HS-5 (cell line): ENCODE measurements at places on chromosomes 3 and 15.

GRCh38 chr3:100782906-100783305, 73.6 kb downstream of the TFG start:
- DNase-seq, result no peak

DNA sequence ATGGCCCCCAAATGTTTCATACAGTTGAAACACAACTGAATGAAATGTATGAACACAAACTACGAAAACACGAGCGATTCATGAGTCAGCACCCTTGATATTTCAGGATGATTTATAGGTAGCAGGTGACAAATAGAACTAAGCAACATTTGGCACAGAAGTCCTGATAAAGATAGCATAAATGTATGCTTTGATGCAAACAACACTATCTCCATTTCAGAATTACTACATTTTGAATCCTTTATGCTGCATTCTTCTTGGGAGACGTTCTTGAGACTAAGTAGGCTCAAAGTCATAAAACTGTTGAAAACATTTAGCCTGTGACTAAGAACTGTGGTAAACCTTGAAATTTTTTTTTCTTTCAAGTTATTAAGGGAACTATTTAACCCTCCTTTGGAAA, 200.3 kb upstream of the ICE2 start:
- DNase-seq, result no peak

GRCh38 chr3:46666453-46666845, 27.0 kb downstream of the ALS2CL start:
- no peak for DNase-seq

- no peak for DNase-seq
These were observed 36.0 kb upstream of the TIMP4 start for GRCh38 chr3:12194669-12195161.

- no peak for DNase-seq
These were observed 634.8 kb upstream of the BCHE start for GRCh38 chr3:166472015-166472414.

- no peak for DNase-seq
These were observed at the start of gene ZNF662 for GRCh38 chr3:42906070-42906847. Gene ZNF662 (plus strand): TSS chr3:42906142. CDS start chr3:42908115, 1,973 bp downstream.

- DNase-seq, result peak; percentile 35
These were observed 60.1 kb downstream of the PCOLCE2 start for GRCh38 chr3:142828703-142829305.

GRCh38 chr3:158465074-158465473, 105.9 kb upstream of the MLF1 start:
- DNase-seq, result no peak

DNA sequence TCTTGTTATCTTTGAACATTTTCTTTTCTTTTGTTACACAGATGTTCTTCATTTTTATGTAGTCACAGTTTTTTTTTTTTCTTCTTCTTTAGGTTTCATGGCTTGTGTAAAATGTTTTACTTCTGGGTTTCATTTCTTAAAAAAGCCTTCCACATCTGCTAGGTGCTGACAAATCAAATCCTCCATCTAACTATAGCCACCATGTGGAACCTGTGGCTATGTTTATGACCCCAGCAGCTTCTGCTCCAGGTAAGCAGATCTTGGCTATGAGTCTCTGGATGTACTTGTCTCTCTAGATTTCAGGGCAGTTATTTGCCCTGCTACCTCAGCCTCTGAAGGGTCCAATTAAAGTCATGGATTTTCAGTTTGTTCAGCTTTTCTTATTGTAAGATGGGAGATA, 44.5 kb downstream of the OXSM start:
- DNase-seq, result no peak

DNA sequence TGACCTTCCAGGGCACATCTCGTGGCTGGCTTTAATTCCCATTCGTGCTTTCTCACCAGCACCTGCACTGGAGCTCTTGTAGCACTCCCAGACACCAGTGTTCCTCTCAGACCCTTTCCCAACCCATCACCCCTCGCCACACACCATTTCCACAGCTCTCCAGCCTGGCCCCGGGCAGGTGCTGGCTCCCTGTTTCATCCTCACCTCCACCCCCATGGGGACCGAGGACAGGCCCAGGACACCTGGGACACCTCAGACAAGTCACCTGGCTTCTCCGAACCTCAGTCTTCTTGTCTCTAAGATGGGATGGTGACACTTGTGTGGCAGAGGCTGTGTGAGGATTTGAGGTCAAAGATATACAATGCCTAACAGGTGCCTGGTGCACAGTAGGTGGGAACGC, 27.4 kb upstream of the GP9 start:
- DNase-seq, result no peak

- DNase-seq, result no peak
These were observed 49.5 kb downstream of the TLE3 start for GRCh38 chr15:70048198-70048565.

DNA sequence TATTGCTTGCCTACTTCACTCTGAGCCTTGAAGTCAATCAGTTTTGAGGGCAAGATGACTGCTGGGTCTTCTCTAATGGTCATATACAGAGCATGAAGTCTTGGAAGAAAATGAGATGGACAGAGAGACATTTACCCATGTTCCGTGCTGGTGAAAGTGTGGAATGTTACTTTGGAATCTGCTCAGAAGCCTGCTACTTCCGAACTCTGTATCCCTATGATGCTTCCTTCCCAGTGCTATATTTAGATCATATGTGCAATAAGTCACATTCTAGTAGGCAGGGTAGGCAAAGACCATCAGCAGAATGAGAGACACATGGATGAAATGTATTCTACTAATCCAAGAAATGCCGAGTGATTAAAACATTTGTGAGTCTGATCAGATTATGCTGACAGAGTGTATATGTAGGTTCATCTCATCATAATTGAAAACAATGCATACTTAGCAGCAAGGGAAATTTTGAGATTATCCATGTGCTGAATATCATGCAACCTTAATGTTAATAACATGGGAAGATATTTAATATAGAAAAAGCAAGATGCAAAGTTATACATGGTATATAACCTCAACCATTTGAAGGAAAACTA, 60.5 kb downstream of the RAB7A start:
- no peak for DNase-seq

DNA sequence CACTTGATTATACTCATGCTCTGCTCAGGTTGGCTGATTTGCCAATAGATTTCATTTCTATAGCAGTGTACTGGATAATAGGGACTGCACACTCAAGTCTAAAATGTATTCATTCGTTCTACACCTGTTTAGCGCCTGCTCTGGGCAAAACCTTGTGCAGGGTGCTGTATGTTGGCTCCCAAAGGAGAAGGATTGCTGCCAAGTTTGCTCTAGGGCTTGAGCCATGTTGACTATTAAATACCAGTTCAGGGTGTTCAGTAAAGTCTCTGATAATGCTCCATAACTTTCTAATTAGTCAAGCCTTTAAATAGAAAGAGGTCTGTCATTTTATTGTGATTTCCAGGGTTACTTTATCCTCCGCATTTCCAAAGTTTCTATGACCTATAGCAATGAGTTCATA, 470.2 kb downstream of the MAGI1 start:
- DNase-seq, result no peak

GRCh38 chr15:63163217-63163616, 5.9 kb upstream of the RPS27L start:
- no peak for DNase-seq

DNA sequence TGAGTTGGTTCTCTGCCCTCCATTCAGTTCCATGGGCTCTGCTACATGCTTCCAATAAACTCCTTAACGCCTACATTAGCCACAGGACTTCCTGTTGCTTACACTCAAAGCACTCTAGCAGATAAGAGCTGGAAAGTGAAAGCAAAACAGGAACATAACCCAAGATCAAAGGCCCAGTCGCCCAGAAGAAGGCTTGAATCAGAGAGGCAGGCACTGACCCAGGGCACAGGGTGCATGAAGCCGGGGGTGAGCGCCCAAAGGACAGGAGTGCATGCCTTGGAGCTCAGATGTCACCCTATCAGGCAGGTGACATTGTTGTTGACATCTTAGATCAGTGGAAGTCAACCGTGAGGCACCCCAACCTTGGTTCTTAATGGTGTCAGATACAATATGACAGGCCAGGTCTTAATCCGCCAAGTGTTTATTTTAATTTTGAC, 235.1 kb downstream of the UACA start:
- no peak for DNase-seq

GRCh38 chr15:50558012-50558411, 11.5 kb upstream of the USP50 start:
- no peak for DNase-seq

DNA sequence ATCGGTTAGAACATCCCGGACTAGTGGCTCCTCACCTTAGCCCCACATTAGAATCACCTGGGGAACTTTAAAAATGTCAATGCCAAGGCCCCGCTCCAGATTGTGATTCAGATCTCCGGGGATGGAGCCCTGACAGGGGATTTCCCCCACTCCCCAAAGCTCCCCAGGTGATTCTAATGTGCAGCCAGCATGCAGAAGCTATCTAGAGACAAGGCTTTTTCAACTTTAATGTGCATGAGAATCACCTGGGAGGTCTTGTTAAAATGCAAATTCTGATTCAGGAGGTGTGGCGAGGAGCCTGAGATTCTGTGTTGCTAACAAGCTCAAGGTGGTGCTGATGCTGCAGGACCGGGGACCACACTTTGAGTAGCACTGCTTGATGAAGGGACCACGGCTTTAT, 156.7 kb downstream of the RAB11A start:
- DNase-seq, result no peak

DNA sequence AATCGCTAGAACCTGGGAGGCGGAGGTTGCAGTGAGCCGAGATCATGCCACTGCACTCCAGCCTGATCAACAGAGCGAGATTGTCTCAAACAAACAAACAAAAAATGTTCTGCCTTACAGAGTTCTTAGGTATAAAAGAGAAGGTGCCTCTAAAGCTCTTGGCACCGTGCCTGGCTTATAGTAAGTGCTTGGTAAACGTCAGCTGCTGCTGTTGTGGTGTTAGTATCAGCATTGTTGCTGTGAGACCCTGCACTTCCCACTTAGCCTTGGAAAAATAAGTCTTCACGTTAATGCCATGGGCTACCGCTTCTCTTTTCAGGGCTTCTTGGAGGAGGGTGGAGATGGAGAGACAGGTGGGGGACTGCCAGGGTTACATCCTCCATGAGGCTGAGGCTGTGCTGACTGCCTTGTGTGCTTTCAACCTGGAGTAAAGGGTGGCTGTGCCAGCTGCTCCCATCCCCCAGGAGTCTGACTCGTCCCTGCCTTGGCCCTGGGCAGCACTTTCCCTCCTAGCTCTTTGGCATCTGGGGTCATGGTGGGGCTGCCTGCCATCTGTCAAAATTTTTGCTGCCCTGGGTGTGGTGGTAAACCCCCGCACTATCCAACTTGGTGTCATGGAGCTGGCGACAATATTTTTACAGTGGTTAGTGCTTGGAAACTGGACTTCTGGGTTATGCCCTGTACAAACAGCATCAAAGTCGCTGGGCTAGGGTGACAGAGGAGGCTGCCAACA, 17.8 kb downstream of the FLNB start:
- DNase-seq, result no peak

DNA sequence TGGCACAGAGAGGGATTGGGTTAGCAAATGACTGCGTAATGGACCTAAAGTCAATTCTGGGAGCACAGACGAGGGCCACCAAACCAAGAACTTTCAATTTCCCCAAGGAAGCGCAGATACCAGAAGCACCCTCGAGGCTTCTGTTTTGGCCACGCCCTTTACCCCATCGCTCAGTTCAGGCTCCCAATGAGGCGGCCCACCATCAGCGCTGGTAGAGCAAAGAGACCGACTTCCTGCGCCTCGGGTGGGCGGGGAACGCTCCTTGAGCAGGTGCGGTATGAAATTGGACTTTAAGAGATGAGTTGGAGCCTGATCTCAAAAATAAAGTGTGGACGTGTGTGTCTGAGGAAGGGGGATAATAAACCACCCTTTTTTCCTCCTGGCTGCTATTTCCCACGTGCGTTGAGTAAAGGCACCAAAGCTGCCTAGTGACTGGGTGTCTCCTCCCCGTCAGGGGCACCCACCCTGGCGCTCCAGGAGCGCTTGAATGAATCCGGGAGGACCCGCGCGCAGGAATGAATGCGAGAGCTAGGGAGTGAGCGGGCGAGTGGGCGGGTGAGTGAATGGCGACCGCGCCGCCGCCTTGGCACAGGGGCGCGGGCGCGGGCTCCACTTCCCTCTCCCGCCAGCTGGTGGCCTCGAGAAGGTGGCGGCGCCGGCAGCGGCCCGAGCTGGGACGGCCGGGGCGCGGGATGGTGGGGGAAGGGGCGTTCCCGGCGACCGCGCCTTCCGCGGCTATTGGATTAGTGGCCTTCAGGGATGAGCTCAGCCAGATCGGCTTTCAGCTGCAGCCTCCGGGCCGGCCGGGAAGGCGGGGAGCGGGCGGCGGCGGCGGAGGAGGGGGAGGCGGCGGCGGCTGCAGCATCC, at the start of gene SPSB4:
TSS of gene SPSB4 (plus strand) at position 772 of the 867 bp plus-strand sequence. CDS start 14,758 bp downstream, outside the sequence.
- DNase-seq, result no peak

GRCh38 chr3:59257506-59257905, 207.7 kb upstream of the CFAP20DC start:
- DNase-seq, result no peak

DNA sequence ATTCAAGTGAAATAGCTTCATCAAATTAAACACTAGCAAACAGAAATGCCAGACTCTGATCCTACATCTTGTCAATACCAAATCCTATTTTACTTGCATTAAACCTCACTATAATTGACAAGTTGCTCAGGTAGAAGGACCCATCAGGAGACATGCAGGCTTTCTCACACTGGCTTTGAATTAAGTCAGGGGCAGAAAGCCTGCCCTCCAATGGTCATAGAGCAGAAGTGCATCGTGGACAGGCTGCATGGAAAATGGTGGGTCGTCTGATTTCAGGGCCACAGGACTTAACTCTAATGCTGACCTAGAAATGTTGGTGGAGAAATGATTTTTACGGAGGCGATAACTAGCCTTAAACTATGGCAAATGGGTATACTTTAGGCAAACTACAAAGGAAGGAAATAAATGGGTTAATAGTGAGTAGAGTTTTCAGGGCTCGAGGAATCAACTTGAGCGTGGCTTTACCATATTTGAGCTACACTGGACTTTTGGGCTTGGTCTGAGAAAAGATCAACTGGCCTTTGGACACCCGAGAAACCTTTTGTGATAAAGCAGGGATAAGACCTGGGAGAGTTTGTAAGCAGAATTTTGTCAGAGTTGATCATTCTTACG, 283.9 kb downstream of the GRM7 start:
- DNase-seq, result no peak

DNA sequence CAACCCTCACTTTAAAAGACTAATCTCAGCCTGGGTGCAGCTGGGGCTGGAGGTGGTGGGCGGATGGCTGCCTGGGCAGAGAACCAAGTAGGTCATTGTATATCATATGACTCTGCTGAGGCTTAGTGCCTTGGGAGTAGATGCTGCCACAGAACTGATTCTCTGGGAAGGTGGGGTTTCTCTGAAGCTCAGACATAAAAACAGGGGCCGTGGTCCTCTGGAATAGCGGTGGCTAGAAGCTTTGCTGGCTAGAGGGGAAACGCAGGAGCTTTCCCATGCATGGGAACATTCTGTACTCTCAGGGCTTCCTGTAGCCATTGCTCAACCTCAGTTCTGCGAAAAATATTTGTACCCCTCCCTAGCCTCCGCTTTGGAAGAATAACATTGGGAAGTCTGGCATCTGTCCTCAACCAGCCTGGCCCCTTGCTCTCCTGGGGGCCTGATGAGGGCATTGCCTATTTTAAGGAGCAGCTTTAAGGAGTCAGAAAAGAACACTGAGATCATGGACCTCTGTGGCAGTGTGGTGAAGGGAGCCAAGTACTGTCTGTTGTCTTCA, 14.7 kb downstream of the TIMP4 start:
- DNase-seq, result no peak

- no peak for DNase-seq
These were observed 3.7 kb downstream of the EOGT start for GRCh38 chr3:69009559-69010410.

- peak; percentile 75 for DNase-seq
These were observed at the start of gene CHSY1 for GRCh38 chr15:101251830-101252820. Gene CHSY1 (minus strand): TSS chr15:101252048. CDS start chr15:101251456, 592 bp downstream.

- DNase-seq, result no peak
These were observed 87.8 kb upstream of the GALNT15 start for GRCh38 chr3:16086690-16087089.

GRCh38 chr3:123840961-123841360, 43.2 kb downstream of the MYLK start:
- DNase-seq, result no peak
